ENCODE measurements at places on chromosomes 4 and X.

DNA sequence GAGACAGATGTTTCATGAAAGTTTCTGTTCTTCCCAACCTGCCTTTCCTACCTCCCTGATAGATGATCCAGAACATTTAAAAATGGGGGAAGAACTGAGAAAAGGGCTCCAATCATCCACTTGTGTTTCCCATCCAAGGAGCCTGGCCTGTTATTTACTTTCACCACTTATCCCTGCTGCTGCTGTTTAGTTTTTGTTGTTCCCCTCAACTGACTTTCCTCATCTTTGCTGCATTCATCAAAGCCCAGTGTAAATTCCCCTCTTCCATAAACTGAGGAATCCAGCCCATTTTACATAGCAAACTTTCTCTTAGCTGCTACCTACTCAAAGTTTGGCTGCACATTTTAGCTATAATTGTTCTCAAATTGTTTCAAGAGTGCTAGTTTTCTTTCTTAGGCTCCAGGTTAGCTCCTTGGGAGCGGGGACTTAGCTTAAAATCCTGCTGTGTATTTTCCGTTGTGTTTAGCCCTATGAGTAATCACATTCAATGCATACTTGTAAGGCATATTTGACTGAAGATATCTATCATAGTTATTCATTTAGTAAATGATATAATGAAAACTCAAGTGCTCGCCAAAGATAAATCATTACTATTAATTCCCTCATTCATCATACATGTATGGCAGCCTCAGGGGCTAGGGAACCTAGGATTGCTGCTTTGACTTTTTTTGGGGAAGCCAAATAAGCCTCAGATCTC lies 1.4 kb upstream of the PTPN13 start:
- DNase-seq: no peak

- DNase-seq: peak; percentile 43
Observed at GRCh38 chr4:139876337-139876941, 210.8 kb downstream of the MGST2 start.

- no peak for DNase-seq
Observed at GRCh38 chr4:151792530-151792929, 31.7 kb upstream of the GATB start.

DNA sequence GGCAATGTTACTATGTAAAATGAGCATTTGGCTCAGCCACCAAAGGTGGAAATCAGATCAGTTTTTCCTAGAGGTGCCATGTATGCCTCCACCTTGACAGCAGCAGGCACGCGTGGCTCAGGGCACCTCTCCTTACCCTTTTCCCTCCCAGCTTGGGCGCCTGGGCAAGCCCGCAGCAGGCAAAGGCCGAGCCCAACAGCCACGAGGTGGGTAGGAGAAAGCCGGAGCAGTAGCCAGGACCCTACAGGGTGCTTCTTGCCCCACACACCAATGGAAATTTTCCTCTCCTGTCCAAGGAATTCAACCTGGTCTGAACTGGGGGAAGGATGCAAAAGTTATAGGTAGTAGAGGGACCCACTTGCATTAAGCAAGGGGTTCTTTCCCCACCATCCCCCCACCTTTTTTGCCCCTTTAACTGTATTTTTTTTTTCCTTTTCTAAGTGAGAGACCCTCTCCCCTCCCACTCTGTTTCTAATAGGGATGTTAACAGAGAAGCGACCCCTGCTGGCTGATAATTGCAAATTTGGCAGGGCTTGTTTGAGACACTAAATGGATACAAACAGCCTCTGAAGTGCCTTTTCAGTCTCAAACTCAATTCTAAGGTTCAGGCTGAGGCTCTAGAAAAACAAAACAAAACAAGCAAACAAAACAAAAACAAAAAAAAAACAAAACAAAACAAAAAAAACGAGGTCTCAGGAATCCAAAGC lies 895.1 kb downstream of the PCDH18 start:
- no peak for DNase-seq

- peak; percentile 22 for DNase-seq
Observed at GRCh38 chr4:183905081-183905592, at the start of gene STOX2. Gene STOX2, plus strand, starts transcription at chr4:183905307. Its CDS starts 1,484 bp downstream, at chr4:183906791.

DNA sequence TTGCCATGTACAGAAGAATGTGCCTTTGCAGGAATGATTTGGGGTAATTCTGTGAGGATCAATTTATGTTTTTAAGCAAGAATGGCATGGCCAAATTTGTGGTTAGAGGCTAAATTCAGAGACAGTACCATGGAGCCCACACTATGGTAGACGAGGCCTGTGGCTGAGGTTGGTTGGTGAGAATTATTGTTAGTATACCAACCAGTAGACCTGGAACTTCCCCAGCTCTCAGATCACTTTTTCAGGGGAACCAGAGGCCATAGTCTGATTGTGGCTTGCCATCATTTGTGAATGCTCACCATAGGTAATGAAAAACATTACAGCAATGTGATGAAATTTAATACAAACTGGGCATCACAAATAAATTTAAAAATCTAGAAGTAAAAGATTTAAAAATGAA lies 56.3 kb downstream of the SHISA3 start:
- DNase-seq: no peak

GRCh38 chr4:54318904-54319303 lies 89.8 kb downstream of the PDGFRA start:
- DNase-seq: peak; percentile 42

DNA sequence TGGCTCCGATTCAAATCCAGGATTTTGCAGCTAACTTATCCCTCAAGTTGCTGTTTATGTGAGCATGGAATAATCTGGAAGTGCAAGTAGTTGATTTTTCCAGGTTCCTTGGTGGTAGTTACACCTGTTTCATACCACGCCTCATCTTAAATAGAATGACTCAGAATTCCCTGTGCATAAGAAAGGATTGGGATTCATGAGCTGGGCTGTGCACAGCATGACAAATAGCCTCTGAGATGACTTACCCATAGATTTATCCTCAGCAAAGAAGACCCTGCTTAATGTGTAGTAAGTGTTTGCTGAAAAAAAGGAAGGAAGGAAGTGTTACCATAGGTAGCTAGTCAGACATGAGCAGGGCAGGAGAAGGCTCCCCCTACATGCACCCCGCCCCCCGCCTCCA lies 777.7 kb upstream of the ADGRL3 start:
- no peak for DNase-seq

DNA sequence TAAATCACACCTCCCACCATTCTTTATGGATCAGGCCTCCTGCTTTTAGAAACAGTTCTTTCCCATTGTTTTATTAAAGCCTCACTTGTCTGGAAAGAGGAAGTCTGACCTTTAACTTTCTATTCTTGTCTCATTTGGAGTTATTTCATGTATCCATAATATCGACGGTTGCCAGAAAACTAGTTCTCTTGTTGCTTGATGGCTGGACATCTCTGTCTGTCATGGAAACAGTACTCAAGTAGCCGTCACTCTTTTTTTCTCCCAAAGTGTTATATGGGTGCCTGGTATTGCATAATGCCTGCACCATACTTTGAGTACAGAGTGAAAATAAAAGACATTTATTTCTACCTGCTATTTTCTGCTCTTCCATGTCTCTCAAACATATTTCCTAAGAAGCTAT lies 61.4 kb downstream of the PHEX start:
- no peak for DNase-seq

DNA sequence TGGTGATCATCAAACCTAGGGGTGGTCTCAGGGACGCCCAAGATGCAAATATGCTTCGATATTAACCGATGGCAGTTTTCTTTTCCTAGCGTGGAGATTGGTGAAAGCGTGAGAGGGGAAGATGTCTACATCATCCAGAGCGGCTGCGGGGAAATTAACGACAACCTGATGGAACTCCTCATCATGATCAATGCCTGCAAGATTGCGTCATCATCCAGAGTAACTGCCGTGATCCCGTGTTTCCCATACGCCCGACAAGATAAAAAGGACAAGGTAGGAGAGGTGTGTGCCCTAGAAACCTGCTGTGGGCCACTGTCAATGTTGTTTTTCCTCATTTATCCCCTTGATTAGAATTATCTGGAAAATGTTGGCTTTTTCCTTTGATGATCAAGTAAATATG lies 7.9 kb downstream of the PRPS2 start:
- DNase-seq: no peak

- no peak for DNase-seq
Observed at GRCh38 chr4:166838975-166839614, 395.2 kb downstream of the SPOCK3 start.

DNA sequence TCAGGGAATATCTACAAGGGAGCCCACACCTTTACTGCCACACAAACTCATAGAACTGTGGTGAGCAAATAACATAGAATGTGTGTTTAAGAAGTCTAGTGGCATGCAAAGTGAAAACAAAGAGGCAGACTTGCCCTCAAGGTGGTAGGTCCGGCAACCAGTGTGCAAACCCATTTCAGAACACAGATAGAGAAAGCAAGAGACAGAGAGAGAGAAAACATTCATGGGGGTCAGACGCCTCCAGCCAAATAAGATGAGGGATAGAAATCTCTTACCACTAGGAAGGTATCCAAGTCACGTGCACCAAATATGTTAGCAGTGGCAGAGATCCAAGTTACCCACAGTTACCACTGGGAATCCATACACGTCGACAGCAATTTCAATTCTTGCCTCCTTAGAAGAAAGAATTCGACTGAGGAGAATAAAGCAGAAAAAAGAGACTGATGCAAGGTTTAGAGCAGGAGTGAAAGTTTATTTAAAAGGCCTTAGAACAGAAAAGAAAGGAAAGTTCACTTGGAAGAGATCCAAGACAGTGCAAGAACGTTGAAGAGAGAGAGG lies 252.8 kb downstream of the NAP1L3 start:
- no peak for DNase-seq

- no peak for DNase-seq
Observed at GRCh38 chr4:162104459-162105124, 59.2 kb downstream of the FSTL5 start.

- DNase-seq: no peak
Observed at GRCh38 chr4:3114377-3114776, 39.9 kb downstream of the HTT start.

DNA sequence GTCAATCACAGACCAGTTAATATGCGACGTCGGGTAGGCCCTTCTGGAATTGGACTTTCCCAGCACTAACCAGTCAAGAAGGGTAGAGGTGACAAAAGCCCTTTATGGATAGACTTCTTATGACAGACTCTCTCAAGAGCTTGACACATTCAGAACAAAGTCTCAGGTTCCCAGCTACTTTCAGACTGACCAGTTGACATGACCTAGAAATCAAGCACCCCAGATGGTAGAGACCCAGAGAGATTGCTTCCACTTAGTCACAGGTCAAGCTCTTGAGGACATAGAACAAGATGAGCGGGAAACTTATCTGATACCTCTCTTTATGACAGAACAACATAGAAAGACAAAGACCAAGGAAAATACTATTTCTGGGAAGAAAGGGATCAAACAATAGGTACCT lies 21.4 kb upstream of the HERC6 start:
- DNase-seq: no peak

- no peak for DNase-seq
Observed at GRCh38 chrX:105646592-105647372, 175.6 kb upstream of the NRK start.

GRCh38 chrX:120718969-120719368 lies 89.1 kb upstream of the C1GALT1C1 start:
- no peak for DNase-seq

DNA sequence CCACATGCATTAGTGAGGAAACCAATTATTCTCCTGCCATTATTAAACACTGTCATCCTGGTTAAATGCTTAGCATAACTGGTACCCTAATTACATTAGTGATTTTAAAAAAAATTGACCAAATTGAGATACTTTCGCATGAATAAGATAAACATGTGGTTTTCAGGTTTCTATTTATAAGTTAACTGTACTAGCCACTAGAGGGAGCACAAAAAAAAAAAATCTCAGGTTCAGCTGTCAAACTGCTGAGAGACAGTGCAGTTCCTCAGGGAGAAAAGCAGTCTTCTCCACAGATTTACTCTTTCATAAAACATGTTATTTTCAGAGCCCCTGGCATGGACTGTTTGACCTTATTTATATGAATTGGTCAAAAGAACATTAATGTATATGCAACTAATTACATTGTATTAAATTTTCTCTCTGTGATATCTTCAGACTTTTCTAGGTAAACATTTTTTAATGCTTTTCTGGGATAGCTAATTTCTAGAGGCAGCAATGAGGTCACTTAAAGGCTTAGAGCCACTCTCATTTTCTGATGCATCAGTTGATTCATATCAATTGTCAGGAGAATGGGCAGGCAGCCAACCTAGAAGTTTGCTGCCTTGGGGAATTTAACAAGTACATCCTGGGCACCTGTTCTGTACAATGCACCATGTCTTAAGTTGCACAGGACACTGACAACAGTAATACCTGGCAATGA lies 167.5 kb downstream of the CDS1 start:
- no peak for DNase-seq

GRCh38 chr4:109979920-109980717 lies 67.4 kb downstream of the EGF start:
- no peak for DNase-seq

DNA sequence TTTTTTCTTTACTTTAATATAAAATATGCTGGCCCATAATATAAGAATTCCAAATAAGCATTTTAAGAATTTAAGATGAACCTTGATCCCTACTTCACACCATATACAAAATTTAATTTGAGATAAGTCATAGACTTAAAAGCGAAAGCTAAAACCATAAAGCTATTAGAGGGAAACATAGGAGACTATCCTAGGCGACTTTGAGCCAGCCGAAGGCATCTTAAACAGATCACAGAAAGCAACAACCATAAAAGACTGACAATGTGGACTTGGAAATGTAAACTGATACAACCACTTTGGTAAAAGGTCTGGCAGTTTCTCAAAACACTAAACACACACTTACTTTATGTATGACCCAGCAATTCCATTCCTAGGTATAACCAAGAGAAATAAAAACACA lies 125.0 kb downstream of the EFHC2 start:
- no peak for DNase-seq

DNA sequence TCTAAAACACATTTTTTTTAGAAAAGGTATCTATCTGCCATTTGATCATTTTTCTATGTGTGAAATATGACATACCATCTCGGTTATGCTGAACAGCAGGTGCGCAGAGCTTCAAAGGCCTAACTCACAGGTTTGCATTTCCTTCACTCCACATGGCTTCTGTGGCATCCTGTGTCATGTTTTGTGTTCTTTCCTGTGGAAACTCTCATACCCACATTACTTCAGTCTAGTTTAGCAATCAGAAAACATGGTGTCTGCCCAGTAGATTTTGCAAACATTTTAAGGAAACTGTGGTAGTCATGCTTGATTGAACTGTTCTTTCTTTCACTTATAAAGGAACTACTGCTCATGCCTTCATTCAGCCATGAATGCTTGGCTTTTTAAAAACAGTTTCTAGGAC lies 11.3 kb upstream of the ARAP2 start:
- DNase-seq: peak; percentile 74

Data from activated CD4-positive, alpha-beta T cell treated with anti-CD3 and anti-CD28 coated beads, Interleukin-2, Interleukin-4, amounts not matched to agents 100 ng/mL and 50 ng/mL, durations not matched to agents 16 hours and 8 hours (primary cell).